RPMI8226 (cell line): ENCODE measurements at places on chromosomes 13 and 19.

GRCh38 chr19:43555185-43555770 lies 20.0 kb downstream of the XRCC1 start:
- DNase-seq, result peak; percentile 65

DNA sequence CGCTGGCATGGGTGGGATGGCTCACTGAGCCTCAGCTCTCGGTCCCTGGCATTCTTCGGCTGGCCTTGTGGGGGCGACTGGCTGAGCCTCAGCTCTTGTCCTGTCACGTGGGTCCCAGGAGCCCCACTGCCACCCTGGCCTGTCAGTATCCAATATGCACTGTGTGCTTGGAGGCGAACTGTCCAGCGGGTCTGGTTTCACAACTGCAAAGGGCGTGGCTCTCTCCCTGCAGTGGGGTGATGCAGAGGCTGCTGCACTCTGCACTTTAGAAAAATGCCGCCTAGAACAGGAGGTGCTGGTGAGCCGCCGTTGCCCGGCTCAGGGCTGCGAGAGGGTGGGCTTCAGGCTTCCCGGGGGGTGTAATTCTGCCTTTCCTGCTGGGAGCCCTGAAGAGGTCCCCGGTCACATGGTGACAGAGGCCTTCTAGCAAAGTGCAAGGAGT lies 17.0 kb upstream of the TMEM255B start:
- peak; percentile 92 for DNase-seq

DNA sequence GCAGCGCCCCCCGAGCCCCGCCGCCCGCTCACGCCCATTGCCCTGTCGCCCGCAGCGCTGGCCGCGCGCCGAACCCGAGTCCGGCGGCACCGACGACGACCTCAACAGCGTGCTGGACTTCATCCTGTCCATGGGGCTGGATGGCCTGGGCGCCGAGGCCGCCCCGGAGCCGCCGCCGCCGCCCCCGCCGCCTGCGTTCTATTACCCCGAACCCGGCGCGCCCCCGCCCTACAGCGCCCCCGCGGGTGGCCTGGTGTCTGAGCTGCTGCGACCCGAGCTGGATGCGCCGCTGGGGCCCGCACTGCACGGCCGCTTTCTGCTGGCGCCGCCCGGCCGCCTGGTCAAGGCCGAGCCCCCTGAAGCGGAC lies 518 bp downstream of the KLF2 start:
- peak; percentile 77 for DNase-seq

DNA sequence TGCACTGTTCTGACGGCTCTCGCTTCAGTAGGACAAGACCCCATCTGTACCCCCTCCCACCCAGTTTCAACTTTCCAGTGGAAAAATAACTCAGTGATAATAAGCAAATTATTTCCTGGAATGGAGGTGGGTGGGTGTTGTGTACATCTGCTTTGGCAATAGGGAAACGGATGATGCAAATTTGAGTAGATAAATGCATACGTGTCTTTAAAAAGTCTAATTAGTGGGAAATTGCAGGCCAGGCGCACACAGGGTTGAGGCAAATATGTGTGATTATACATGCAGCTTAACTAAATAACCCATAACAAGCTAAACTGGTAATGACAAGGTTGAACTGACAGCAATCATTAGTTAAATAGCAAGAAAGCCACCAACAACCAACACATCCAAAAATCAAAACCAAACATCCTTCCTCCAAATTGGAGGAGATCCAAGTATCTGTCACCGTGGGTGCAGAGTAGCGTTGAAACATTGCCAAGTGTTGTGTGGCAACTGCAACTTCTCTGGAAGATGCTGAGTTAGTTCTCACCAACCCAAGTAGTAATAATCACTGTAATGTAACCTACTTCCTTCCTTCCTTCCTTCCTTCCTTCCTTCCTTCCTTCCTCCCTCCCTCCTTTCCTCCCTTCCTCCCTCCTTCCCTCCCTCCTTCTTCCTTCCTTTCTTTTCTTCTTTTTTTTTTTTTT lies 54.6 kb downstream of the TRPM4 start:
- peak; percentile 89 for DNase-seq

- peak; percentile 57 for DNase-seq
These were observed 142.0 kb downstream of the ZNF737 start for GRCh38 chr19:20423381-20424197.

DNA sequence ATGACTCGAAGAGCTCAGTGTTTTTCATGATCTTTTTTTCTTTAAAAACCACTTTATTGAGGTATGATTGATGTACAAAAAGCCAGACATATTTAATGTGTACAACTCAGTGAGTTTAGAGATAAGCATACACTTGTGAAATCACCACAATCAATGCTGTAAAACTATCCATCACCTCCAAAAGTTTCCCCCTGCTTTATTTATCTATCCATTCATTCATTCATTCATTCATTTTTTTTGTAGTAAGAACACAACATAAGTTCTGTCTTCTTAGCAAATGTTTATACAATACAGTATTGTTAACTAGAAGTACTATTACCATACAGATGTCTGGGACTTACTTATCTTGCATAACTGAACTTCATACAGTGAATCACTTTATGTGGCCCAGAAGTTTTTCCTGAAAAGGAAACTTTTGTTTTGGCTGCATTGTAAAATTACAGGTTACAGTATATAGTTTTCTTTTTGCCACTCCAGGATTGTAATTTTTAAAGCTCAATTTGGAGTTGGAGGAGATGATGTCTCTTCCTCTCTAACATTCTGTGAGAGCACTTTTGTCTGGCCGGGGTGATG lies 6.7 kb downstream of the RAP2A start:
- DNase-seq, result no peak

GRCh38 chr13:40409278-40409677 lies 257.2 kb downstream of the FOXO1 start:
- DNase-seq, result no peak

DNA sequence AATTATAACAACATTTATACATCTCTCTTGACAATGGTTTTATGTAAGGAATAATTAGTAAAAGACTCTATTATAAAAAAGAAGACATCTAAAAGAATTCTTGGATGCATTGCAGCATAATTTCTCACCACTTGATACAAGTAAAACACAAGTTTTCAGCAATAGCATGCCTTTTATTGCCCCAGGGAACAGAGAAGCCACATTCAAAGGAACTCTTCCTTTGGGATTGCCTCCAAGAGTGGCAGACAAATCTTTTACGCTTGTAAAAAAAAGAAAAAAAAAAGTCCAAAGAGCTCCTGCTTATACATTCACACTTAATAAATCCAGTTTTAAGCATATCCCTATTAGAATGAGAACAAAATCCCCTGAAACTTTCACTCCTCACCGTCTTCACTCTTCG lies 2357.8 kb upstream of the PCDH20 start:
- no peak for DNase-seq

GRCh38 chr19:30078381-30078910 lies 136.4 kb downstream of the URI1 start:
- no peak for DNase-seq

DNA sequence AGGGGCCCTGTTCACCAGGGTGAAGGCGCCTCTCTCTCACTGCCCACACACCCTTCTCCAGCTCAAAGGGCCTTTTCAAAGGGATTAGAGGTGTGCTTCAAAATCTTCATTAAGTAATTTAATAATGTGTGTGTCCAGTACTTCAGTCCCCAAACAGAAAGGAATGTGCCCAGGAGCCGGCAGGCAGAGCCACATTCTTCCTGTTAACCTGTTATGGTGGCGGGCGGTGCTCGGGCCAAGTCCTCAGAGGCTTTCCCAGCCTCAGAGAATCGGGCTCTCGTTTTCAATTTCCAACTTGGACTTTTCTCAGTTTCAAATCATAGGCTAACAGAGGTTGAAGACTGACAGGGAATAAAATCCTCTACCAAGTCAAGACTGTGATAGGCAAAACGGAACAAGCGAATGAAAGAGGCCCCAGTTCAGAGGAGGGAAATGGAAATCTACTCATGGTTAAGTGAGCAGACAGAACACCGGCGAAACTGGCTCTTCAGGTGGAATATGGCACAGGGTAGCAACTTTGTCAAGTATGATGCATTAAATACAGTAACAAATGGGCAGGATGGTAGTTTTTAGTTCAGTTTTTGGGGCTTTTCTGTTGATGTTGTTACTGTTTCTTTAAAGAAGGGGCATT lies 68.6 kb downstream of the FOXO1 start:
- no peak for DNase-seq

DNA sequence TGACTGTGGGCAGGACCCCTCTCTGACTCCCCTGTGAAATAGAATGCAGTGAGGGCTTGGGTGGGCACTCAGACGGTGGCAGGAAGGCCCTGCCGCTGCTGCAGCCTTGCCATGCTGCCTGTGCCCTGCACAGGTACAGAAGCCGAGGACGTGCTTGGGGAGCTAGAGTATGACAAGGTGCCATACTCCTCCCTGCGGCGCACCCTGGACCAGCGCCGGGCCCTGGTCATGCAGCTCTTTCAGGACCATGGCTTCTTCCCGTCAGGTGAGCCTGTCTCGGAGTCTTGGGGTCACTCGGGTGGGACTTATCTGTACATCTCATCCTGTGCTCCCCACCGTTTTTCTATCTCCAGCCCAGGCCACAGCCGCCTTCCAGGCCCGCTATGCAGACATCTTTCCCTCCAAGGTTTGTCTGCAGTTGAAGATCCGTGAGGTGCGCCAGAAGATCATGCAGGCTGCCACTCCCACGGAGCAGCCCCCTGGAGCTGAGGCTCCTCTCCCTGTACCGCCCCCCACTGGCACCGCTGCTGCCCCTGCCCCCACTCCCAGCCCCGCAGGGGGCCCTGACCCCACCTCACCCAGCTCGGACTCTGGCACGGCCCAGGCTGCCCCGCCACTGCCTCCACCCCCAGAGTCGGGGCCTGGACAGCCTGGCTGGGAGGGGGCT lies 7.3 kb upstream of the PRR19 start:
- no peak for DNase-seq

- DNase-seq, result no peak
These were observed 132.2 kb downstream of the DLEU7 start for GRCh38 chr13:50711131-50711815.

GRCh38 chr19:51186323-51186722 lies 38.6 kb upstream of the CD33 start:
- peak; percentile 49 for DNase-seq

GRCh38 chr13:31213651-31214289 lies 14.0 kb downstream of the B3GLCT start:
- DNase-seq, result no peak

GRCh38 chr13:79194727-79195126 lies 211.3 kb downstream of the RBM26 start:
- DNase-seq, result no peak

GRCh38 chr19:10580979-10581631 lies 6.0 kb downstream of the AP1M2 start:
- DNase-seq, result peak; percentile 96

DNA sequence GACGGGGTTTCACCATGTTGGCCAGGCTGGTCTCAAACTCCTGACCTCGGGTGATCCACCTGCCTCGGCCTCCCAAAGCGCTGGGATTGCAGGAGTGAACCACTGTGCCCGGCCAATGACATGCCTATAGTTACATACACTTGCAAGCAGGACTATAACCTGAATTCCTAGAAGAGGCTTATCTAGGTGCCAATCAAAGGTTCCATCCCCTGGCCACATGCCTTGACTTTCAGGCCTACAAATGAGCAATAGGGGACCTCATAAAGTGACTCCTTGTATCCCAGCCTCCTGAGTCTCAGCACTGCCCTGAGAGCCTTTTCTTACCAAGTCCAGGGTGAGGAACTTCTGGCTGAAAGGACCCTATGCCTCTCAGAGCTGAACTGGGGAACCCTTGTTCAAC lies 3.9 kb upstream of the LSM4 start:
- DNase-seq, result no peak

- DNase-seq, result no peak
These were observed 111.3 kb downstream of the ZDHHC20 start for GRCh38 chr13:21347753-21348318.

DNA sequence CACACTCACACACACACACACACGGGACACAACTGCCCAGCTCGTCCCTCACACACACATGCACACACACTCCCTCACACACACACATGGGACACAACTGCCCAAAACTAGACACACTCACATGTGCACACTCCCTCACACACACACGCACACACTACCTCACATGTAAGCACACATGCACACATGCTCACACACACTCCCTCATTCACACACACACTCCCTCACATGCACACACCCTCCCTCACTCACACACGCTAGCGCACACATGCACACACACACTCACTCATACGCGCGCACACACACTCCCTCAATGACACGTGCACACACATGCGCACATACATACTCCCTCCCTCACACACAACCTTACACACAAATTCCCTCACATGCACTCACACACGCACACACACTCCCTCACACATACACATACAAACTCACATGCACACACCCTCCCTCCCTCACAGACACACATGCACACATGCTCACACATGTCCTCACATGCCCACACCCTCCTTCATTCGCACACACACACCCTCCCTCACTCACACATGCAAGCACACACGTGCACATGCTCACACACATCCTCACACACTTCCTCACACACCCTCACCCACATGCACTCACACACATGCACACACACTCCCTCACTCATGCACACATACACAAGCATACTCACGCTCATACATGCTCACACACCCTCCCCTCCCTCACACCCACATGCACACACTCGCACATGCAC lies 9.0 kb upstream of the RASA3 start:
- DNase-seq, result no peak

DNA sequence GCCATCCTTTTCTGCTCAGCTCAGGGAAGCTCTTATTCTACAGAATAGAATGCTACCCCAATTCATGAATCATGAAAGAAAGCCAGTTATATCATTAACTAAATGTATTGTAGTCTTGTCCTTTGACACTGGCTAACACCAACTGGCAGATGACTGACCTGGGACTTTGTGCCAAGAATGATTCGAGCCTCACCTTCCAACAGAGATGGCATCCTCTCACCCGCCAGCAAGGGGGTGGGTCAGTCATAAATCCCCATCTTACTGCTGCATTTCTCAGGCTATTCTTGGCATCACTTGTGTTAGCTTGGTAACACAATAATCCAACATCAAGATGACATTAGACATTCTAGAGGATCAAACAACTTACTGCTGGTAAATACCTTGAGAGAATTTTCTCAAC lies 1239.8 kb upstream of the MIR17HG start:
- no peak for DNase-seq

GRCh38 chr13:23067129-23067528 lies 113.7 kb upstream of the SGCG start:
- DNase-seq, result no peak

DNA sequence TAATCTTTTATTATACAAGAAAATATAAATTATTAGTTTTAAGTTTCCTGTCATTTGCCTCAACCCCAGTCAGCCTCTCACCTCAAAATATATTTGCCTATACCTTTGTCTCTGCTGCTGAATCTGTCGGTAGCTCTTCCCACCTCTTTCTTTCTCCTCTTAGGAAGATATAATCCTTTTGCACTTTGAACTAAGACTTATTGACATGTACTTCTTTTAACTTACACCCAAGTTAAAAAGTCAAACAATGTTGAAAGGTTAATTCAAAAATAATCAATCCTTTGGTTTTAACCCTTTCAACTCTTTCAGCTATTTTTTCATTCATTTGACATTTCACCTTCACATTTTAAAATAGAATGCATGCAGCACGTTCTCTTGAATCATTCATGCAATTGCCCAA lies 9.0 kb upstream of the KL start:
- no peak for DNase-seq
